ENCODE measurements at places on chromosomes 3 and 15.

- no peak for DNase-seq
These were observed 71.0 kb downstream of the TCF12 start for GRCh38 chr15:56989411-56989924.

- no peak for DNase-seq
These were observed 57.5 kb upstream of the MEF2A start for GRCh38 chr15:99508311-99508645.

- no peak for DNase-seq
These were observed 413.7 kb upstream of the TBL1XR1 start for GRCh38 chr3:177610686-177611633.

DNA sequence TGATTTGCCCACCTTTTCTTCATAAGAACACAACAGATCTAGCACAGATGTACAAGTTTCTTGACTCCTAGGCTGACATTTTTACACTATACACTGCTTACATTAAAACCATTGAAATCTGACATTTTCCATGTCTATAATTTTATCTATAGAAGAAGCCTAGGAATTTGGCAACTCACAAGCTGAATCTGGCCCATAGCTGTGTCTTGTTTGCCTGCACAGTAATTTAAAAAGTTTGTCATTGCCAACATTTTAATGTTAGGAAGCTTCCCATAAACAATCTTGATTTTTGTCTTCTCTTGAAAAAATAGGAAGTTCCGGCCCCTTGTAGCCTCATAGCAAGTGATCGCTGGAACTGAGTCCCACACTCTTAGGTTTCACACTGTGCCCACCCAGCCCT lies 394.6 kb upstream of the AZI2 start:
- DNase-seq, result no peak
